ENCODE measurements at places on chromosomes 6 and 20. TPM values are rescaled to one million over a fixed set of nuclear protein-coding genes. Genes with fewer than 3 reads are reported as not detected.

The VGLL2 gene
- not detected for total RNA-seq

GRCh38 chr6:100906325-100906724 lies 25.2 kb upstream of the ASCC3 start:
- DNase-seq: no peak

DNA sequence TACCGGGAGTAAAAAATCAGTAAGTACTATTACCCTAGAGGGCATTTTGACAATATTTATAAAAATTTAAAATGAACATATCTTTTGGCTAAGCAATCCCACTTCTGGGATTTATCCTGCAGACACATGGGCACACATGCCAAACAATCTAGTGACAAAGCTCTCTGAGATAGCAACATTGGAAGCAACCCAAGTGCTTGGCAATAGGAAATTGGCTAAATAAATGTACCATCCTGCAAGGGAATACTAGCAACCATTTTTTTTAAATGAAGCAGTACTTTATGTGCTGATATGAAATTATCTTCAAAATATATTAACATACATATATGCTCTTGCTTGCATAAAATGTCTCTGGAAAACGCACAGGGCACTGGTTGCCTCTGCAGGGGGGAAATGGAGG lies 133.8 kb downstream of the SNX5 start:
- DNase-seq: no peak

DNA sequence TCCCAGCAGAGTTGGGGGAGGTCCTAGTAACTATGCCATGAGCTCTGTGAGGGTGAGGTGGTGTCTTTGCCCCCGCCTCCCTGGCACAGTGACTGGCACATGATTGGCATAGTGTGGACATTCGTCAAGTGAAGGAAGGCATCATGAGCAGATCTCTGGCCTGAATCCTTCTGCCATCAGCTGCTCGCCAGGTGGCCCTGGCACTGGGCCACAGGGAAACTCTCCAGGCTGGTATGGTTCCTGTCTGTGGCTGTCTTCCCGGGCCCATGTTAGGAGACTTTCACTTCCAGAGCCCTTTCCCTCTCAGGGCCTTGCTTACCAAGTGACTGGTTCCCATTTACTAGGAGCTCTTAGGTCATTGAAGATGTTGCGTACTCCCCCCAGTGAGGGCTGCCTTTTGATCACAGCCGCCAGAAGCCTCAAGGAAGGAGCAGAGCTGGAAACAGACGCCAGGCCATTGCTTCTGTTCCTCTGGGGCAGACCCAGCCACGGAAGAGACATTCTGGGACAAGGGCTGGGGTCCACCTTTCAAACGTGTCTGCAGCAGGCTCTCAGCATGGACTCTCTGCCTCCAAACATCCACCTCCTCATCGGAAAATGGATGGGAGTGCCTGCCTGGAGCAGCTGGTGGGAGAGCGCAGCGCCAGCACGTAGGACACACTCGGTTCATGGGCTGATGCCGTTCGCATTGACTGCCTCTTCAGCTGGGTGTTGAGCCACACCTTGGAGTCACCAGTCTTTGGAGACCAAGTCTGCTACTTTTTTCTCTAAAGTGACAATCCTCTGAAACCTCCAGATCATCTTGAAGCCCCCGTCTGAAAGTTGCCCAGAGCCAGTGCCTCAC lies 67.2 kb downstream of the PTPN1 start:
- peak; percentile 75 for DNase-seq

- no peak for DNase-seq
Measured at GRCh38 chr6:104940893-104941728, 15.8 kb upstream of the LIN28B start.

DNA sequence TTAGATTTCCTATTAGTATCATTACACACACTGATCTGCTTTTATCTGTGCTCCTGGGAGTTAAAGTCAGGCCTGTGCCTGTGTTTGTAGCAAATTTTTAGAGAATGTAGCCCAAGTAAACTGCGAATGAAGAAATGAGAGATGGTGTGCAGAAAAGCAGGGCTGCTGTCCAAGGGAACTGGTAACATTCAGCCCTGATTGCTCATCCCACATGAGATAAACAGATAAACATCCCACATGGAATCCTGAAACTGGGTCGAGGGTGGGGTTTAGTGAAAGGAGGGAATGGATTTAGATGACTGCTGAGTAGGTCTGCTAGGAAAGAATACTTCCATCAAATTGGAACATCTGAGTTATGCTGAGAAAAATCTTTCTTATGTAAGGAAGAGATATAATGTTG lies 69.1 kb downstream of the GRIK2 start:
- DNase-seq: no peak

GRCh38 chr6:5398530-5398929 lies 137.2 kb downstream of the FARS2 start:
- DNase-seq: no peak

DNA sequence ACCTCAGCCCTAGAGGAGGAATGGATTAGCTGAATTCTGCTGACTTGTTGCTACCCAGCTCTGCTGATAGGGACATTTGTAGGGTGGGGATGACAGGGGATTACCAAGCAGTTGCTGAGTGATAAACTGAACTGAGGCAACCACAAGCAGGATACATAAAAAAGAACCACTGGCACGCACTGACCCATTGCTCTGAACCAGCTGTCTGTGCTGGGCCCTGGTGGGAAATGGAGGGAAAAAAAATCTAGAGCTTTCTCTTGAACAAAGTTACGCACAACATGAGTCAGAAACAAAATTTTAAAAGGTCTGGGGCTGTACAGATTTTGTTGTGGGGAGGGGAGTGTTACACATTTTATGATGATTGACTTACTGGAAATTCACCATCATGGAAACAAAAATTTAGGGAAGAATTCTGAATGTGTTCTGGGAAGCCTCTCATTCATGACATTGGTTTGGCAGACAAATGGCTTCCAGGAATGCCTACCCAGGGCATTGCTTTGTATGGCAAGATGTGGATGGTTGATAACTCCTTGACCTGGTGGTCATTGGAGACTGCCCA lies 37.7 kb downstream of the FOXO3 start:
- no peak for DNase-seq
